Stimulated activated CD4-positive, alpha-beta T cell treated with anti-CD3 and anti-CD28 coated beads, TNF-alpha, amount 100 ng/mL, for 24 hours (primary cell): ENCODE measurements at places on chromosomes 3 and 15.
A peak's percentile ranks its signal among the peaks of the same experiment; 100 is the strongest.

DNA sequence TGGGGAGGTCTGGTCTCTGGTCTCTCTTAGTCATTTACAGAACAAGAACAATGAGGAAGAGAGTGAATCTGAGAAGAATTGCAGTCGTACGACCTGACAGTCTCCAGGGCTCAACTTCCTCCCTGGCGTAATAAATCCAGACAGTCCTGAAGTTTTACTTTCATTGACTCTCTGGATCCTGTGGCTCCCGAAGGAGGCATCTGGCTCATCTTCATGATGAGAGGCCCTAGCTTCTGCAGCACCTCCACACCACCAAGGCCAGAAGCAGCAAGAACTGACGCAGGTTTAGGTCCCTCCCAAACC lies 11.8 kb upstream of the CYFIP1 start:
- no peak for DNase-seq

- DNase-seq: no peak
Measured at GRCh38 chr3:48129921-48130320, 58.3 kb downstream of the CDC25A start.

DNA sequence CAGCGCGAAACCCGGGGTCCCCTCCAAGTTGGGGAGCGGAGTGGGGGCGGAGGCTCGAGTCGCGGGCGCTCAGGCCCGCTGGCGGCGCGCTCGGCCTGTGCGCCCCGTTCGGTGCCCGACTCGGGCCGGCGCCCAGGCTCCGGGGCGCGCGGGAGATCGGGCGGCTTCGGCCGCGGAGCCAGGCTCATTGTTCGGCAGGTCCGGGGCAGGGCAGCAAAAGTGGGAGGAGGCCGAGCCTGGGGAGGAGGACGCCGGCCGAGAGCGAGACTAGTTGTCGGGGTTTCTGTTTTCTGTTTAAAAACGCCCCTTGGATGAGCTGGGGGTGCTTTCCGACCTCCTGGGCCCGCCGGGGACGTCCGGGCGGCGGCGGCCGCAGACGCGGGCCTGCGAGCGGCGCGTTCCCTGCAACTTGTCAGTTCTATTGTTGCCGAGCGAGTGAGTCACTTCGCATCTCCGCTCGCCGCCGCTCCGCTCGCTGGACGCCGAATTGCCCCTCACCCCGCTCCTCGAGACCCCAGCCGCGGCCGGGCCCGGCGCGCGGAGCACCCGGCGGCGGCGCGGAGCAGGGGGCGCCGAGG lies 676 bp downstream of the TCF12 start:
- peak; percentile 25 for DNase-seq

DNA sequence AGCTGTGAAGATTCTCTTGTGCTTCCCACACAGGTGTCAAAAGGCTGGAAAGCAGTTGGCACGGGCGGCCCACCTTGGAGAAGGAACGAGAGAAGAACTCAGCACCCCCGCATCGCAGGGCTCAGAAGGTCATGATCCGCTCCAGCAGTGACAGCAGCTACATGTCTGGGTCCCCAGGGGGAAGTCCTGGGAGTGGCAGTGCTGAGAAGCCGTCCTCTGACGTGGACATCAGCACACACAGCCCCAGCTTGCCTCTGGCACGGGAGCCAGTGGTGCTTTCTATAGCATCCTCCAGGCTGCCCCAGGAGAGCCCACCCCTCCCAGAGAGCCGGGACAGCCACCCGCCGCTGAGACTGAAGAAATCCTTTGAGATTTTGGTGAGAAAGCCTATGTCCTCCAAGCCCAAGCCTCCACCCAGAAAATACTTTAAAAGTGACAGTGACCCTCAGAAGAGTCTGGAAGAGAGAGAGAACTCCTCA lies 31.4 kb downstream of the STARD5 start:
- no peak for DNase-seq

GRCh38 chr3:38497031-38497430 lies 891 bp downstream of the EXOG start:
- no peak for DNase-seq

GRCh38 chr15:67124911-67125588 lies 59.6 kb downstream of the SMAD3 start:
- DNase-seq: no peak

DNA sequence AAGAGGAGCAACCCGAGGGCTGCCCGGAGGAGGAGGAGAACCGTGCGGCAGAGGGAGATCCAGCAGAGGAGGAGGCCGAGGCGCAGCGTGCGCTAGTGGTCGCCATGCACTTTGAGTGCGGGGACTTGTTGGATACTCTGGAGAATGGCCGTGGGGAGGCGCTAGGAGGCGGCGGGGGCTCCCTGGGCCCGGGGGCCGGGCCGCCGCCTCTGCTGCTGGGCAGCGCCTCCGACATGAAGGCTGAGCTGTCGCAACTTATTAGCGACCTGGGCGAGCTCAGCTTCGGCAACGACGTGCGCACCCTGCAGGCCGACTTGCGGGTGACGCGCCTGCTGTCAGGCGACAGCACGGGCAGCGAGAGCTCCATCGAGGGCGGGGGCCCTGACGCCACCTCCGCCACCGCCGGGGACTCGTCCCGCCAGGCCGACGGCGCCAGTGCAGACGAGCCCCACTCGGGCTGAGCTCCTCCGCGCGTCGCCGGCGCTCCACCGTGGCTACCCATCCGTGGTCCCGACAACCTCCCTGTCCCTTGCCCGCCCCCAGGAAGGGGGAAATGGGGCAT lies 2.0 kb downstream of the FAM43A start:
- DNase-seq: peak; percentile 47

DNA sequence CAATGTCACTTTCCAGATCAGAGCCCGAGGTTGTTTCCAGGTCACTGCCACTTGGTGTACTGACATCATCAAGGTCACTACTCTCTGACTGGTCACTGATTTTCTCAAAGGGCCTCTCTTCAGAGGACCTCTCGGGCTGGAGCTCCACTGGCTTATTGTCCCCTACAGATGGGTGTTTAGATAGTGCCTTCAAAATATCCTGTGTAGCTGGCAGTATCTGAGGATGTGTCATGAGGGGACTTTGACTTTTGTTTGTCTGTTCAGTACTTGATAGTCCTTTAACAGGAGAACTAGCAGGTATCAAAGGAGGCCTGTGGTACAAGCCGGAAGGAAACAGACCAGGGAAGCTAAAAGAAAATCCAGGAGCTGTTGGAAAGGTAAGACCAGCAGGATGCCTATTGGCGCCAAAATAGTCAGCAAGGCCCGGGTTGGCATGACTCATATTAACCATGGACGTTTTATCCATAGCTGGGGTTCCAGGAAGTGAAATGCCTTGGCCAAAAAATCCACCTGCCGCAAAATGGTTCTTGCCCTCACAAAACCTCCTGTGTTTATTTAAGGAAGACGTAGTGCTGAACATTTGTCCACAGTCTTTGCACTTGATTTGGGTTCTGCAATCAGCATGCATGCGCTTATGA lies 547.3 kb downstream of the MECOM start:
- no peak for DNase-seq

- no peak for DNase-seq
Measured at GRCh38 chr3:40337136-40338108, 27.9 kb downstream of the EIF1B start.

DNA sequence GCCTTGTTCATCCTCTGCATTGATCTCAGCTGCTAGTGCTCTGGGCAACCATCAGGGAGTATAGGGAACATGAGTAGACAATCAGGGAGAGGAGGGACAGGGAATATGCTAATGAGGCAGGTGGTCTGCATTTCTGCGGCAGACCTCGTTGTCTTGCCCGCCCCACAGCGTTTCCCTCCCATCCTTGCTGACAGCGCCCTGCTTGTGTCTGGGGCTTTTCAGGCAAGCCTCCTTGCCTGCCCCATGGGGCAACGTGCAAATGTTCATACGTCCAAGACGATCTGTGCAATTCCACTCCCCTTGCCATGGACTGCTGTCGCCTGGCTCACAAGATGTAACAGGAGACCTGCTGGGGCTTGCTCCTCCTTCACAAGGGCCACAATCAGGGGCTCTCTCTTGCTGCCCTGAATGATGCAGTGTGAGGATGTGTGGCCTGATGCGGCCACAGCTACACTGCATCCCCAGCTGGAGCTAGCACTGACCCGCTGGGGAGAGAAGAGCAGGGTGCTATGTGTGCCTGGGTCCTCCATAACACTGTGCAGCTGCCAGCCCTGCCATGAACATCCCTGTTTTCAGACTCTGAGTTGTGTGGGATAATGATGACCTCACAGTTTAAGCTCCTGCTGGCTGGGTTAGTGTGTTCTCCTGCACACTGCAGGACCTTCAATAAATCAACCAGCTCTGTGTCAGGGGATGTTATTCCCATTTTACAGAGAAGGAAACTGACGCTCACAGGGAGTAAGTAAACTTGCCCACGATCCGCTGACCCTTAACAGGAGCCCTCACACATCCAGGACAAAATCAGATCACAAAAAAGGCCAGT lies 211.3 kb downstream of the KLF13 start:
- no peak for DNase-seq

GRCh38 chr15:51155891-51156290 lies 61.2 kb upstream of the TNFAIP8L3 start:
- no peak for DNase-seq

- DNase-seq: peak; percentile 53
Measured at GRCh38 chr3:67349551-67350174, 304.7 kb downstream of the SUCLG2 start.

GRCh38 chr15:90665288-90666134 lies 51.6 kb upstream of the BLM start:
- no peak for DNase-seq

DNA sequence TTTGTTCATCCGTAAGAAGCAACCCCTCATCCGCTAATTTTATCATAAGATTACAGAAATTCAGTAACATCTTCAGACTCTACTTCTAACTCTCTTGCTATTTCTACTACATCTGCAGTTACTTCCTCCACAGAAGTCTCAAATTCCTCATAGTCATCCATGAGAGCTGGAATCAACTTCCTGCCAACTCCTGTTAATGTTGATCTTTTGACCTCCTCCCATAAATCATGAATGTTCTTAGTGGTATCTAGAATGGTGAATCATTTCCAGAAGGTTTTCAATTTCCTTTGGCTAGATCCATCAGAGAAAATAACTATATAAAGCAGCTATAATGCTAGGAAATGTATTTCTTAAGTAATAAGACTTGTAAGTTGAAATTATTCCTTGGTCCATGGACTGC lies 115.1 kb downstream of the TAFA4 start:
- DNase-seq: no peak

GRCh38 chr3:115626006-115626409 lies 2.7 kb downstream of the GAP43 start:
- DNase-seq: no peak

DNA sequence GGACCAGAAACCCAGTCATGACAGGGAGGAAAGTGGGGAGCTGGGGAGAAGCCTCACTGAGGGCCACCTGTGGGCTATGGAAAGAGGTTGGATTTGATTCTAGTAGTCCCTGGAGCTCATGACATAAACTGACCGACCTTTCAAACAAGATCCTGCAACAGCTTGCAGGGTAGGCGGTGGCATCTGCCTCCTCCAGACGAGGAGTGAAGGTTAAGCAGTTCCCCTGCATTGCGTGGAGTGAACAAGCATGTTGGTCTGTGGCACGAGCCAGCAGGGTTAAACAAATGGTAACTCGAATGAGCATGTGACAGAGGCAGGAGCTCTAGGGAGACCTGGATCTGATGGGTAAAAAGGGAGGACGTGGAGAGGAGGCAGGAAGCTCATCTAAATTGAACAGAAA lies 12.7 kb downstream of the TGM4 start:
- no peak for DNase-seq

GRCh38 chr3:183288117-183288516 lies 35.1 kb downstream of the B3GNT5 start:
- DNase-seq: no peak

DNA sequence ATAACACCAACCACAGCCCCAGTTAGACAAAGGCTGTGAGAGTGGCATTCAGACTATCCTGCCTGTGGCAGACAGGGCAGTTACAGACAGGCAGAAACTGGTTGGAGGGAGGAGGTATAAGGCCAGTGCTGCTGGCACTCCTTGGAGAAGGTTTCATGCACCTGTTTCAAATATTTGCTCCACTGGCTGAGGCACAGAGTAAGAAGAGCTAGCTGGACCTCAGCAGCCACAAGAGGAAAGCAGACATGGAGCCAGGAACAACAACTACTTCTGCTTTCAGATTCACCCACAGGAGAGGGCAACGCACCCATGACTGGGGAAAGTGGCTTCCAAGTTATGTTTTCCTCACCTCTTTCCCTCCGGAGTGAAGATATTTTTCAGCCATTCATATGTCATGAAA lies 11.5 kb upstream of the PRKAR2A start:
- no peak for DNase-seq

- DNase-seq: no peak
Measured at GRCh38 chr15:29150515-29151483, 118.8 kb downstream of the NSMCE3 start.

GRCh38 chr3:152356870-152357276 lies 88.1 kb downstream of the MBNL1 start:
- DNase-seq: no peak

GRCh38 chr3:10088256-10088655 lies 19.8 kb downstream of the FANCD2OS start:
- no peak for DNase-seq

- DNase-seq: no peak
Measured at GRCh38 chr3:7190095-7190494, 329.2 kb downstream of the GRM7 start.

DNA sequence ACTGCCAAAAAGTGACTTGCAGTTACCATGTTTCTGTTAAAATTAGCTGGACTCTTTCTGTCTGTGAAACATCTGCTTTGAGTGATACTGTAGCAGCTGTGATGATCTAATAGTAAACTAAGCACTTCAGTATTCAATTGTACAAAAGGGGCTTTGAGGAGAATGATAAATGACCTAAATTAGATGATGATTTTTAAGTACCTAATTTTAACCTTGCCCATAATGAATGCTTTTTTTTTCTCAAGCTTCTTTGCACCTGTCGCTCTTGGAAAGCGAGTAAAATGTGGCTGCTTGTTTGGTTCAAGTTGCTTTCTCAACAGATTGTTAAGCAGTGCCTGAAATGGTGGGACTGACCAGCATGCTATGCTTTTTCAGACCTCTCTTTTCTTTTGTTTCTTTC lies 752.3 kb downstream of the EPHA3 start:
- no peak for DNase-seq

GRCh38 chr15:84955089-84955848 lies 26.4 kb upstream of the PDE8A start:
- DNase-seq: peak; percentile 31

DNA sequence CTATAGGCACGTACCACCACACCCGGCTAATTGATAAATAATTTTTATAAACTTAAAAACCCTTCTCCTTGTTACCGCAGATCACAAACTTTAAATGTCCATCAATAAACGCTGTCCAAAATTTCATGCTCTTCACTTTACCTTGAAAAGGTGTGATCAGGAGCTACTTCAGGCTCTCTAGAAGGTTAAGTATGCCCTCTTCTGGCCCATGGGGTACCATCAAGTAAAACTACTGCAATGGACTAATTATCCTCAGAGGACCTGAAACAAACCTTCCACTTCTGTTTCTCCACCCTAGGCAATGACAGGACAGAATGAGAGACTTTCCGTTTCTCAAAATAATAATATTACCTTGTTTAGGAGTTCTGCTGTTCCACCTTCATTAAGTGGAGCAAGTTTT lies 9.2 kb downstream of the LZTFL1 start:
- no peak for DNase-seq

- DNase-seq: no peak
Measured at GRCh38 chr15:66931768-66932633, 133.4 kb upstream of the SMAD3 start.
